NCI-H82 (cell line): ENCODE measurements at places on chromosomes 12 and 14.

GRCh38 chr14:85731186-85731585 is 201.2 kb downstream of the FLRT2 start:
- no peak for DNase-seq

DNA sequence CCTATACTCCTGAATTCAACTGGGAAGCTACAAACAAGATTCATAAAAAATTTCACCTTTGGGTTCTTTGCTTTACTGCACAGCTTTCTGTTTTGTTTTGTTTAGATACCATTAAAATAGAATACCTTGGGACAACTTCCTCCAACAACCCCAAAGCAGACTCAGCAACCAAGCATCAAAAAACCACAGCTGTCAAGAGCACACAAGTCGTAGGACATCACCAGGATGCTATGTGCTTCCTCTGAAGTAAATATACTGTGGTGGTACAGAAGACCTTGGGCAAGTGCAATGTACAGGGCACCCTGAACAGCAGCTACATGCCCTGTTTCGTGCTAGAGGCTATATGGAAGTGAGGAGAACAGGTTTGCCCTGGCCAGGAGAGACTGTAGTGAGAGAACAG is 359.3 kb downstream of the BCL11B start:
- DNase-seq, result no peak

DNA sequence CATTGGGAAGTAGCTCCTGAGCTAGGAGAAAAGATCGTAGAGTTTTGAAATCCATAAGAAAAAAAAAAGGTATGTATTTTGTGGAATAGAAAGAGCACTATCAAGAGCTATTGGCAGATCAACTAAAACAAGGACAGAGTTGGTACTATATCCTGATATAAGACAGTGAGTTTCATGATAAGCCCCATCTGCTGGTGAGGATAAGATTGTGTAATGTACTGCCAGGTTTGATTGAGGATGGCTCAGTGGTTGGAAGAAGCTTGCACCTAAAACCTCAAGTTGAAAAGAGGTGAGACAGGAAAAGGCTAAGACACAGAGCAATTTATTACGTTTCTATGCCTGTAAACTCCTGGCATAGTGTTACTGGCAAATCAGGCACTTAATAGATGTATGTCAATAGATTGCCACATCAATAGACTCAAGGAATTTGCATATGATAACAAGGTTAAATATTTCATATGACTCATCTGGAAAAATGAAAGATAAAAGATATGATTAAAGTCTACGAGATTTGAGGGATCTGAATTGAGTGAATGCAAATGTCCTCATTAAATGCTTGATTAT is 525.6 kb downstream of the FLRT2 start:
- DNase-seq, result peak; percentile 100

DNA sequence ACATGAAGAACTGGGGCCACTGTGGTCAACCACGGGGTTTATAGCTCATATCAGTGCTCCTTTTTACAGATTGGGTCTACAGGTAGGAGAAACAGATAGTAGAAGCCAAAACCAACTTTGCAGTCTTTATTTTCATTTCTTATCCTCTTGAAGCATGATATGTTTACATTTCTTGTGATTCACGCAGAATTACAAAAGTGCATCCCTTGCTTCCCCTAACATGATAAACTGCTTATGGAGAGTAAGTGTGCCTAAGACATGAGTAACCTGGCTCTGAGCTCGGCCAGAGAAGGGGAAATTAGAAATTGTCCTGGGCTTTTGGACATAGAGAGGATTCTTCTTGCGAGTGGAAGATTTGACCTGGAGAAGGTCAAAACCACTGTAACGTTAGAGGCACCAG is 18.4 kb downstream of the PWP1 start:
- DNase-seq, result no peak

GRCh38 chr12:91781114-91781513 is 364.5 kb downstream of the BTG1 start:
- no peak for DNase-seq

DNA sequence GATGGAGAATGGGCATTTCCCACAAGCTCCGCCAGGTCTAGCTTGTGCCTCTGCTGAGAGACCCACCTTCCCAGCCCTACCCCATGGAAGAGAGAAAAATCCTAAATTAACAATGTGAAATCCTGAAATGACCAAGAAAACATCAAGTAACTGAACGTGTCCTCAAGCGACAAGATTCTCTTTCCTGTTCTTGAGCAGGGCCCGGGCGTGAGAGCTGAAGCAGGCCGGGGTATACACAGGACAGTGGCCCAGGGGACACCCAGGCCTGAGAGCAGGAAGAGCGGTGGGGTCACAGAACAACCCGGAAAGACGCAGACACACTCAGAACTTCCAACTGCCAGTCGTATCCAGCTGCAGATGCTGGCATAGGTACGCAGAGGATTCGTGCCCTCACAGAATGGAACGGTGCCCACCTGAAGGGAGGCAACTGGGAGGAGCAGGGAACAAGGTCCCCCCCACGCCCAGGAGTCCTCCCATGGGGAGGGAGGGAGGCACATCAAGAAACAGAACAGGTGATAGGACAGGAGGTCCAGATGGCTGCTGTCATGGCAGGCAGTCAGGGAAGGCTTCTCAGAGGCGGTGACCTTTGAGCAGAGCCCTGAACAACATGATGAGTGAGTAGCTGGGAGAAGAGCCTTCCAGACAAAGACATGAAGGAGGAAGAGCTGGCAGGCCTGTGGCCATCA is 9.1 kb downstream of the RIMBP2 start:
- DNase-seq, result no peak

DNA sequence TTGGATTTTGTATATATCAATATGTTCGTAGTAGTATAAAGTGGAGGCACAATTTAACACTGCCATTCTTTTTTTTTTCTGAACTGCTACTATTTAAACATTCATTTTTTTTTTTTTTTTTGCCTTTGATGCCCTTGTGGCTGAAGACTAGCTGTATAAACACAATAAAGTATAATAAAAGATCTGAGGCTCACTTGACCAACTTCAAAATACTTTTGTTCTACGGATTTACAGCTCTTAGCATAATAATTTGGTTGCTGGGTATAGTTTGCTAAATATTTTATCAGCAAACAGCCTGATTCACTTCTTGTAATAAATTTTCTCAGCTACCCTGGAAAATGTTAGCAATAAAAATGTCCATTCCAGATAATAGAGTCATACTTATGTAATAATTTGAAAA is 128.3 kb downstream of the KCNC2 start:
- DNase-seq, result no peak

GRCh38 chr12:124519746-124520145 is 47.7 kb downstream of the NCOR2 start:
- no peak for DNase-seq

DNA sequence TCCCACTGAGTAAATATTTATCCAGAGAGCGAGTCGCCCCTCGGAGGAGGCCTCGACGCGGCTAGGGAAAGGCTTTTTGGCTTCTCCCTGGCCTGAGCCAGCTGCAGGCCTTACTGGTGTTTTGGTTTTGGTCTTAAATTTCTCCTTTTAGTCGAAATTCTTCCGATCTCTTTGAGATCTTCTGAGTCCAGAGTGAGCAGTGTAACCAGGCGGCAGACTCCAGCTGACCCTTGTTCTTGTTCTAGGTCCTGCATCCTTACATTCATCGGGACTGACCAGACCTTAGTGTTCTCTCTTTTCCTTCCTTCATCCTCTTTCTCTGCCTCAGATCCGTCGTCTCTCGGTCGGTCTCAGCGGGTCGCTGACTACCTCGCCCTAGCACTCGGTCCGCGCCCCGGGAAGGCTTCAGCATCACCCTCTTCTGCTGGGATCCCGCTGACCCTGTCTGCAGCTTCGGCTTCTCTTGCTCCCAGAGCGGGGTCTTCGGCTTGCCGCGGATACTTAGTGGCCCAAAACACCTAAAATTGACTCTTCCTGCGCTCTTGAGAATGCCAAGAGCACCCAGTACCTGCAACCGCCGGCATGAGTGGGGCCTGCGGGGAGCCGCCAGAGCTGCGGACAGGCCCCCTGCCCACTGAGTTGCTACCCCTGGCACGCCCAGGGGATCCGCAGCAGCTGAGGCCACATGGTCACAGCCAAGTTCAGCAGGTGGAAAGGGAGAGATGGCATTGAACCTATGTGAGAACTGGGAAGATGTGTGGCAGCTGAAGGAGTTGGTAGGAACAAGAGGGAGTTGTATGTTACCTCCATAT is 2.4 kb upstream of the PAX9 start:
- no peak for DNase-seq

DNA sequence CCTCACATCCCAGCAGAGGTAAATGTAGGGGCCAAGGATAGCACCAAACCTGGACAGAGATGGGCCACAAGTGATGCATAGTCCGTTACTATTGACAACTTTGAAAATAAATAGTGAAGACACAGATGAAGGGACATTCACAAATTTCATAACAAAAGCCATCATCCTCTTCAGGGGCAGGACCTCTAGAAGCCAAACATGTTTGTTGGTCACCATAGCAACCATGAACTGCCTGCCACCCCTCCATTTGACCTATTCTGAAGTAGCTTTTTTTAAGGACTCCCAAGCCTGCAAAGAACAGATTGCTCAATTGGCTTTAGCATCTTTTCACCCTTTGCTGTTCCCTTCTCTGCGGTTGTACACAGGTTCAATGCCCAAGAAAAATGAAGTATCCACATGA is 35.7 kb upstream of the MDM1 start:
- peak; percentile 71 for DNase-seq

- no peak for DNase-seq
Measured at GRCh38 chr12:116537101-116537904, 21.9 kb upstream of the MAP1LC3B2 start.

DNA sequence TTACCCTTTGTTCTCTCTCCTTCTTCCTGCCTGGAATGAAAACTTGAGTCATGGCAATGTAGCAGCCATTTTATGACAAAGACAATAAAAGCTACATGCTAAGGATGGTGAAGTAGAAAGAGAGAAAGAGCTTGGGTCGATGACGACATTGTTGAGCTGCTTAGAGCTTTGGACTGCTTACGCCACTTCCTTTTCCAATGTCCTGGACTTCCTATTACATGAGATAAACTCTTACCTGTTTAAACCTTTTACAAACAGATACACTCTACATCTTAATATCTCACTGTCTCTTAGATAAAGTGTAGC is 70.1 kb downstream of the PEBP1 start:
- DNase-seq, result no peak

DNA sequence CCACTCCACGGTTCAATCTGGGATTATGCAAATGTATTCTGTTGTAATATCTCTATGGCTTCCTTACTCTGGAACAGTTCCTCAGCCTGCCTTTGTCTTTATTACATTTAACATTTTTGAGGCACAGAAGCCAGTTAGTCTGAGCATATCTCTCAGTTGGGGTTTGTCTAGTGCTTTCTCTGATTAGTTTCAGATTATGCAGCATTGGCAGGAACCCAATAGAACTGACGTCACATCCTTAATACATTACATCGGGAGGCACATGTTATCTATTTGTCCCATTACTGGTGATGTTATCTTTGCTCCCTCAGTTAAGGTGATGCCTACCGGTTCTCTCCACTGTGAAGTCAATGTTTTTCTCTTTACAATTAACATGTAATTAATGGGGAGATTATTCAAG is 62.4 kb downstream of the PPM1A start:
- DNase-seq, result no peak

GRCh38 chr14:73264080-73264884 is 27.0 kb downstream of the PAPLN start:
- no peak for DNase-seq

DNA sequence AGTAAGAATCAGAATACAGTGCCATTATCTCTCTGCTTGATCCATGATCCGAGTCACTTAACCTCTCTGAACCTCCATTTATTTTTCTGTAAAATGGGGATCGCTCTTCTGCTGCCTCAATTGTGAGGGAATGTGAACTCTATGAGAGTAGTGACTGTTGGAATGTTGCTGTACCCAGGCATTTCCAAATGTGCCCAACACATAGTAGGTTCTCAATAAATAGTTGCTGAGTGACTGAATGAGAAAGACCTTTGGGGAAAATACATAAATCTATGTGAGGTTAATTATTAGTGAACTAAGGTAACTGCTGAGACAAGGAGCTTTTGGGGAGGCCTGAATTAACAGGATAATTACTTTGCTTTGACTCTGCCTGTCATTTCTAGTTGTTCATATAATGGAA is 33.9 kb upstream of the NR1H4 start:
- no peak for DNase-seq

GRCh38 chr12:110600254-110600653 is 13.7 kb upstream of the TCTN1 start:
- DNase-seq, result peak; percentile 24

DNA sequence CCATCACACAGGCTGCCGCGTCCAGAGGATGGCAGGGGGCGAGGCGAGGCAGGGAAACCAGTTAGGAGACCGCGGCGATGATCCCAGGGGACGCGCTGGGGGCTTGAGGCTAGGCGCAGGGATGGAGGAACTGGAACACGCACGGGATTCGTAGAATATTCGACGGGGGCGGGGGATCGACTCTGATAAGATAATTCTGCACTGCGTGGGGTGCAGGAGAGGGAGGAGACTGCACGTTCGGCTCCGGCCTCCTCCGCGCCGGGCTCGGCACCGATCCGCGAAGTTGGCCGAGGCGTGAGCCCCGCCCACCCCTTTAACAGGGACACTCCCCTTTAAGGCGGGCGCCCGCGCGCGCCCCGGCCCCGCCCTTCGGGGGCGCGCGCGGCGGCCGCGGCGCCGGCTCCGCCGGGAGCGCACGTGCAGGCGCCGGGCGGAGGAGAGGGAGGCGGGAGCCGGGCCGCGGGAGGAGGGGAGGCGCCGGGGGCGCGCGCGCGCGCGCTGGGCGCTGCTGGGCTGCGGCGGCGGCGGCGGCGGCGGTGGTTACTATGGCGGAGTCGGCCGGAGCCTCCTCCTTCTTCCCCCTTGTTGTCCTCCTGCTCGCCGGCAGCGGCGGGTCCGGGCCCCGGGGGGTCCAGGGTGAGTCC is at the start of gene ACVR1B:
TSS of gene ACVR1B (plus strand) at position 501 of the 644 bp plus-strand sequence. CDS start at position 546, 45 bp downstream.
- peak; percentile 98 for DNase-seq

DNA sequence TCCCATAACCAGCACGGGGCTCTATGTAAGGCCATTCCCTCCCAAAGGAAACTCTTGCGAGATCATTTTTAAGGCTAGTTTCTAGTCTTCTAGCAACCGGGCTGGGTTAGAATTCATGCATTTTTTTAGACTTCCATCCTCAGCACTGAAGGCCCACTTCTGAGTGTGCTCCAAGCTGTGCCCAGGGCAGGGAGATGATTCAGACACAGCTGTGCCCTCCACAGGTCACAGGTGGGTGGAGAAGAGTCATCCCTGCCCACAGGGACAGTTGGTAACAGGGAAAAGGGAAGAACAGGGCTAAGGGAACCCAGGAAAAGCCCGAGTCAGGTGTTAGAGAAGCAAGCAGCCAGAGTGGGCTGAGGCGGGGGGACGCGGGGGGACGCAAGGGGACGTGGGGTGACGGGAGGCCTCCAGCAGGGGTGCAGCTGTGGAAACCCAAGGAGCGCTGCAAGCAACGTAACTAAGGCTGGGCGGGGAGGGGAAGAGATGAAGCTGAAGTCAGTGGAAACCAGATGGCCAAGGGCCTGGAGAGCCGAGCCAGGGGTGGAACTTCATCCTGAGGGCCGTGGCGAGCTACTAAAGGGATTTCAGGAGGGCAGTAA is 27.2 kb upstream of the PPP2R5C start:
- no peak for DNase-seq

GRCh38 chr14:41773536-41774279 is 167.0 kb downstream of the LRFN5 start:
- no peak for DNase-seq

- no peak for DNase-seq
Measured at GRCh38 chr12:4789776-4790175, 69.6 kb downstream of the GALNT8 start.

- no peak for DNase-seq
Measured at GRCh38 chr14:90760078-90760444, 56.2 kb downstream of the TTC7B start.
